ENCODE measurements at places on chromosomes 3 and 15. TPM values are rescaled to one million over a fixed set of nuclear protein-coding genes. Genes with fewer than 3 reads are reported as not detected.
A peak's percentile ranks its signal among the peaks of the same experiment; 100 is the strongest.

PPARG gene
- total RNA-seq: not detected

CKMT1A gene
- total RNA-seq: not detected

DNA sequence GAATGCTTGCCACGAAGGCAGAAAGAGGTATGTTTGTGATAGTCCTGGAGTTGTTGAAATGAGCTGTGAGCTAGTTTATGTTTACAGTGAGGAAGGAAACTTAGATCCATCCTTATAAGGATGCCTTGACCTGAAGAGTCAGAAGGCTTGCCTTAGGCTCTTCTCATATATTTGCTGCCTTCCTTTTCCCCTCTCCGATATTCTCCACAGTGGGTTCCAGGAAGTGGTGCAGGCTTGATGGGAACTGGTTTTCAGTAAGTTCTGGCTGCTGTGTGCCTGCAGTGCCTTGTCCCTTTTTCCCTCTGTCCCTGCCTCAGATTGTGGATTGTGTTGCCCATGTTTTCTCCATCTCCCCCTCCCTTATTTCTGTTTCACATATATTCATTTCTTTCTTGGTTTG is 287.3 kb upstream of the UBE2E1 start:
- no peak for DNase-seq

GRCh38 chr3:105365081-105365390 is 1.7 kb upstream of the ALCAM start:
- no peak for DNase-seq

GRCh38 chr15:63402498-63403253 is 21.0 kb upstream of the CA12 start:
- peak; percentile 68 for DNase-seq

GRCh38 chr15:79084308-79084968 is 6.1 kb downstream of the RASGRF1 start:
- DNase-seq: no peak
